ENCODE measurements at places on chromosomes 4 and X. TPM values are rescaled to one million over a fixed set of nuclear protein-coding genes. Genes with fewer than 3 reads are reported as not detected.

UGT2B28 gene
- polyA plus RNA-seq: not detected

- peak; percentile 9 for DNase-seq
These were observed 599 bp downstream of the NUP54 start for GRCh38 chr4:76147454-76148141.

GRCh38 chr4:119861731-119862130 lies 204.9 kb downstream of the MAD2L1 start:
- no peak for DNase-seq

DNA sequence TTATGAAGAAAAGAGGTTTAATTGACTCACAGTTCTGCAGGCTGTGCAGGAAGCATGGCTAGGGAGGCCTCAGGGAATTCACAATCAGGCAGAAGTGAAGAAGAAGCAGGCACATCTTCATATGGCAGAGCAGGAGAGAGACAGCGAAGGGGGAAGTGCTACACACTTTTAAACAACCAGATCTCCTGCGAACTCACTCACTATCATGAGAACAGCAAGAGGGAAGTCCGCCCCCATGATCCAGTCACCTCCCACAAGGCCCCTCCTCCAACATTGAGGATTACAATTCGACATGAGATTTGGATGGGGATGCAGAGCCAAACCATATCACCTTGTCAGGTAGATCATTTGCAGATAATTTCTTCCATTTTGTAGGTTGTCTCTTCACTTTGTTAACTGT lies 555.5 kb upstream of the MAGEB2 start:
- no peak for DNase-seq

DNA sequence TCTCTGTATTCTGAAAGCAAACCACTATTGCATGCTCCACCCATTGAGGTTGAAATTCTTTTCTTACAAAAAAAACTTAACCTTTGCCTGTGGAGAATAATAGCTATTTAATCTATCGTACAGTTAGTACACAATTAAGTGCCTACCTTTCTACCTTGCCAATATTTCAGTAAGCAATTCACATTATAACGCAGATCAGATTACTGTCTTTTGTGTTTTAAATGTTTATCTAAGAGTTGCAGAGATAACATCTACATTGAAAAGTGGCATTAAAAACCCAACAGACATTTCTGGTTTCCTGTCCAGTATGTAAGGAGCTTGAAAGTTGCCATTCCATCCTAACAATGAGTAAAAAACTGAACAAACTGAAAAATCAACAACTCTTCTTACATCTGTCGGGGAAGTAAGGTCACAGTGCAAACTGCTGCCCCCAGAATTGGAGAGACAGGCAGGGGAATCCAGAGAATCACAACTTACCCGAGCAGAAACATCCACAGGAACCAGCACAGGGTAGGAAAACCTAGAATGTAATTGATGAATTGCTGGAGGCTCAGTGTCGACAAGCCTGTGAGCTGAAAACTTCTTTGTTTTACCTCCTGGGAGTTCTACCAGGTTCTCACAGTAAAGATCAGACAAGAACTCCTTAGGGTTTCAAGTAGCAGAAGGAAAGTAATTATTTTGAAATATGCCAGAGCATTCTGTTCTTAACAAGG lies 27.3 kb upstream of the ACSL4 start:
- no peak for DNase-seq

GAGE12J gene
- not detected for polyA plus RNA-seq

STS gene
- polyA plus RNA-seq: 11.8 TPM

GRCh38 chr4:108365551-108365950 lies 196.8 kb upstream of the LEF1 start:
- no peak for DNase-seq

DNA sequence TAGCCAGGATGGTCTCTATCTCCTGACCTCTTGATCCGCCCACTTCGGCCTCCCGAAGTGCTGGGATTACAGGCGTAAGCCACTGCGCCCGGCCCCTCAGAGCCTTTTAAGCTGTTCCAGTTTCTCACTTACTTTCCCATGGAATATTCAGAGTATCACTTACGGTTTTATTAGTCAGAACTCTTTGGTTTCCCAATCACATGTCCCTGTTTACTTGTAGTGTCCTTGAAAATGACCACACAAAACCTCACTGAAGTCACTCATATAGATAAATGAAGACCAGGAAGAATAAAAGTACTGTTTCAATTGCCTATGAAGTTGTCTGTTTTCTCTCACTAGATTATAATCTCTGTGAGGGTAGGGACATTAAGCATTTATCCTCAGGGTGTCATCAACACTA lies 217.2 kb upstream of the HCCS start:
- DNase-seq: no peak

GRCh38 chr4:88008743-88009171 lies 1.3 kb downstream of the PKD2 start:
- DNase-seq: peak; percentile 39

- no peak for DNase-seq
These were observed 109.7 kb downstream of the ELOVL6 start for GRCh38 chr4:110088670-110089069.

OTUD6A gene
- not detected for polyA plus RNA-seq

FRAS1 gene
- polyA plus RNA-seq: 3.2 TPM

- no peak for DNase-seq
These were observed 9.4 kb downstream of the ARHGAP10 start for GRCh38 chr4:147741190-147741788.

GRCh38 chr4:26878794-26879391 lies 18.3 kb downstream of the STIM2 start:
- no peak for DNase-seq

DNA sequence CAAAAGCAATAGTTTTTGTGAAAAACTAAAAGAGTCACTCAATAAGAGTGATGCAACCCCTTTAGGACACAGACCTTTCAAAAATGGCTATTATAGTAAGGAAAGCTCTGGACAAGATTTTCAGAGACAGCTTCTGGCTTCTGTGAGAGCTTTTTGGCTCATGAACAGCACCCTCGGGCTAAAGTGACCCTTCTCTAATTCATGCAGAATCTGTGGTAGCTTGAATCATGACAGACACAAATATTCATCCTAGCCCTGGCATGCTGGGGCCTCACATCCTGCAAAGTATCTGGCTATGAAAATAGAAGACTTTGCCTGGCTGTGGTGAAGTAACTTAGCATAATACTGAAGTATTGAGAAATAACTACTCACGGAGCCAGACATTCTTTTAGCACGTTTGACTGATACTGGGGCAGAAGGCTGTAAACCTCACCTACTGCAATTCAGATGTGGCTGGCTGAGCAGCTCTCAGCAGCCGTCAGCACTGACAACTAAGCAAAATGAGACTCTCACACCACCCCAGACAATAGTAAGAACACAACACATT lies 327.3 kb downstream of the MAPK10 start:
- DNase-seq: peak; percentile 94

DNA sequence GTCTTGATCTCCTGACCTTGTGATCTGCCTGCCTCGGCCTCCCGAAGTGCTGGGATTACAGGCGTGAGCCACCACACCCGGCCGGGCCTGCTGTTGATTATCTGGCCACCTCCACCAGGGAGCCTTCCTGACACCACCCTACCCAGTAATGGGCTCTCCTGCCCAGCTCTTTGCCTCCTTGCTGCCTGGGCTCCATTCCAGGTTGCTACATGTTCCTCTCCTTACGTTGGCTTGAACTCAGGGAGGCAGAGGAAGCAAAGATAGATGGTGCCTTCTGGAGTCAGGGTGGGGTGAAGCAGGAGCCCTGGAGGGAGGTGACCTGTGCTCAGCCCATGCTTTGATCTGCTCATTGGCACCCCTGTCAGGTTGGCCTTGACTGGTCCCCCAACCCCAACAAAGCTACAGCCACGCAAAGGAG lies 26.3 kb downstream of the FLNA start:
- no peak for DNase-seq

DNA sequence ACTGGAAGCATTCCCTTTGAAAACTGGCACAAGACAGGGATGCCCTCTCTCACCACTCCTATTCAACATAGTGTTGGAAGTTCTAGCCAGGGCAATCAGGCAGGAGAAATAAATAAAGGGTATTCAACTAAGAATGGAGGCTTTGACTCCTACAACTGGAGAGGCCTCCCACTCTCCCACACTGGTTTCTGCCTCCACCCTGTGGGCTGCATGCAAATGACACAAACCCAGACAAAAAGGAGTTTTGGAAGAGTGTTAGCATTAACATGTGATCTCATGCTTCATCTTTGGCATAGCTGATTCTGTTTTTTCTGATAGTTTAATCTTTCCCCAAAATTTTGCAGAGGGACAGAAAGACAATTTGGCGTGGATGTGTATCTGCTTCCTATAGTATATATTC lies 80.8 kb upstream of the IQCM start:
- no peak for DNase-seq
